Esophagus squamous epithelium (tissue), 5 donors: ENCODE measurements at places on chromosomes 11 and 22. TPM values are rescaled to one million over a fixed set of nuclear protein-coding genes. Genes with fewer than 3 reads are reported as not detected.

Gene OR8D4
- not detected for total RNA-seq

Gene FAM180B
- total RNA-seq, result not detected

Gene USH1C
- total RNA-seq, result not detected

Gene ZNF280B
- total RNA-seq, result 0.18 TPM

Gene POU2AF2
- not detected for total RNA-seq

Gene FXYD2
- 0.95 TPM for total RNA-seq

Gene MYEOV
- total RNA-seq, result 5.7 TPM

Gene C22orf42
- not detected for total RNA-seq

Gene MRGPRX4
- not detected for total RNA-seq
